ENCODE measurements at places on chromosomes 4 and X.

- no peak for DNase-seq
Measured at GRCh38 chrX:135531813-135532212, 11.4 kb downstream of the INTS6L start.

DNA sequence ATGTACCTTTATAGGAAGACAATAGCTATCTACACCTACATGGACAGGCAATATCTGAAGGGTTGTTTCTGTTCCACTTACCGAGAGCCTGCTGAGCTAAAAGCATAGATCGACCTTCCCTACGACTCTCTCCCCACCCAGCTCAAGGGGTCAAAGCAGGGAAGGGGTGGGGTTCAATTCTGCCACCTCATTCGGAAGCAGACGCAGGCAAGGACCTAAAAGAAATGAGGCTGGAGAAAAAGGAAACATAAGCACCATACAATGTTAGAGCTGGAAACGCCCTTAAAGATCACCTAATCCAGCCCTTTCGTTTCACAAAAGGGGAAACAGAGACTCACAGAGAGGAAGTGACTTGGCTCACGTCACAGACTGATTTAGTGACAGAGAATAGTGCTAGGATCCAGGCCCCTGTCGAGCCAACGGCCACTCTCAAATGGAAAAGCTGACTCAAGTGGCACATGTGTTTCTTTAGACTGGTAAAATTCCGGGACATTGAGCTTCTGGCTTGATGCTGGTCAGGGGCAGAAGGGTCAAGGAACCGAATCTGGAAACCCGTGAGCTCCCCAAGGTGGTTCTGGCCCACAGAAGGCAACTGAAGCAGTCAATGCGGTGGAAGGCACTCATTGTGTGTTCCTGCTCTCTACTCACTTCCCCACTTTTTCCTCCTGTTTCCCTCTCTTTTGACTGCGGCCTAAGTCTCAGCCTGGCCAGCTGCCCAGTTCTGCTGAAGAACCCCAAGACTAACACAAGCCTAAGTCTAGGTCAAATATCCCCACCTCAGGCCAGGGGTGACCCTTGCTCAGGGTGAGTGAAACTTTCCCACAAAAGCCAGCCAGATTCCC is 7.5 kb downstream of the SEPTIN6 start:
- peak; percentile 77 for DNase-seq

DNA sequence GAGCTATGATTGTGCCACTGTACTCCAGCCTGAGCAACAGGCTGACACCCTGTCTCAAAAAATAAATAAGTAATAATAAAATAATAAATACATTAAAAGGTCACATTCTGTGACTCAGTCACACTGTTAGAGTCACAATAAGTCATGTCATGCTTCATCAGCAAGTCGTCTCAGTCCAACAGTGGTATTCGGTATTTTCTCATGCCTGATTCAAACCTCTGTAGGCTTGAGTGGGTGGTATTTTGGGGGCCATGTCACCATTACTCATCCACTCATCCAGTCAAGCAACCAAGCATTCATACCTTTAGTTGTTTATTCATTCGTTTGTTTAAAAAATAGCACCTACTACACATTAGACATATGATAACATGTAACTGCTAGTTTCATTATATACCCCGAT is 46.9 kb downstream of the SUPT20HL2 start:
- no peak for DNase-seq

DNA sequence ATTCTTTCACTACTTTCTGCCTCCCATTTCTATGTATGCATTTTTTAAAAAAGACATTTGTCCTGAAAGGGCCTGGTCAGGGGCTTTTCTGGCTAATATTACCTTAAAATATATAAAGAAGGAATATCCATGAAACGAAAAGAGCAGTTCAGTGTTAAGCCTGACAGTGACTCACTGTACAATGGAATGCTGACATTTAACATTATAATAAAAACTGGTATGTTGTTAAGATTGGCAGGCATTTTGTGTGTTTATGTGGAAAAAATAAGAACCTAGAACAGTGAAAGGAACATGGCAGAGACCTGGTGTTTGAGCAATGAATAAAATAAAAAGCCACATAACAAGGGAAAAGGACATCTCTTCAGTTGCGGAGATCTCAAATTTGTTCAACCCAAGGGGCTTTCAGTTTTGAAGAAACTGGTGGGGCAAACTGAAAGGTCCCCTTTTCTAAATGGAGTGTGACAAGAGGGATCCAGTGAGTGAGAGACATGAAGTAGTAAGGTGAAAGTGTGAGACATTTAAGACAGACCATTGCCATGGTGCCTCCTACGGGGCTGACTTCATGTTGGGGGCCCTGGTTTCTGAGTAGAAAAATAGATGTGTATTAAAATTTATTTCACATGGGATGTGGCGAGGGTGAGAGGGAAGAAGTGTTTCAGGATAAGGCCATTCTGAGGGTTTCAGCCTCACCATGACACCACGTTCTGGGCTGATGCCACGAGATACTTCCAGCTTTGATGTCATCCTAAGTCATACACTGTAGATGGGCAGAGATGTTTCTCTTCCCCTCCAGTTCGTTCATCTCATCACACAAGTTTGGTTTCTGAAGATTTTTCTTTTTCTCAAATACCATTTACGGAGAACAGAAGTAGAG is 324.9 kb downstream of the PPP3CA start:
- no peak for DNase-seq

GRCh38 chr4:186808630-186809018 is 85.0 kb upstream of the FAT1 start:
- no peak for DNase-seq

- DNase-seq = peak; percentile 58
Measured at GRCh38 chr4:2791518-2792395, 1.1 kb upstream of the SH3BP2 start.
